Mucosa of descending colon (tissue), 3 donors: ENCODE measurements at places on chromosomes 1 and 21. TPM values are rescaled to one million over a fixed set of nuclear protein-coding genes. Genes with fewer than 3 reads are reported as not detected.

DNA sequence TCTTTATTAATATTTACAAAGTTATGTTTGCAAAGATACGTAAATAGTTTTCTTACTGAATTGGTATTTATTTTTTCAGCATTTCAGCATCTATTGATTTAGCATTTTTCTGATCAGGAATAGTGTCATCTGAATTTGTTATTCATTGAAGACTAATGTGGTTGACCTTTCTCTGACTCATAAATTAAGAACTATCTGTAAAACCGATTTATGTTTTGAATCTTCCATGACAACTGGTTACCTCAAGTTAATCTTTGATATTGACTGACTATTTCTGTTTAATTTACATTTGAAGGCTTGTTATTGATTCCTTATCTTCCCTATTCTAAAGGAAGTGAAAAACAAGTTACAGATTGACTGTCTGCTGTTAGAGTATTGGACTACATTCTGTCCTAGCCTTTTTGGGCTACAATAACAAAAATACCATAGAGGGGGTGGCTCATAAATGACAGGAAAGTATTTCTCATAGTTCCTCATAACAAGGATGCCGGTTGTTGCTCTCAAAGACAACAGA is 1131.4 kb downstream of the PLA2G4A start:
- no peak for DNase-seq

Gene TEDDM1
- not detected for total RNA-seq

DNA sequence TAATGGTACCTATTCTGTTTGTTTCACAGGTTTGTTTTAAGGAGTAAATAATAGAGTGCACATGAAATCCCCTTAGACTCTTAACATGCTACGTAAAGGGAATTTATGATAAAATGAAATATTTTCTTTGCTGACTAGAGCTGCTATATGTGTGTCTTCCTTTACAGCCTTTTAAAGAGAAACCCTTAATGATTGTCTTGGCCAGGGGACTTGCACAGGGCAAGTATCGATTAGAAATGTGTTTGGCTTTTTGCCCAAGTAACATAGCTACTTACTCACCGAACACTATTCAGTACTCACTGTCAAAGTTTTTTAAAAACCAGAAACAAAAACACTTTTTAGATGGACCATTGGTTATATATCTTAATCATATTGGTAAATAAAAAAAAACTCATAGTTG is 71.3 kb upstream of the KIAA1614 start:
- DNase-seq, result no peak

Gene CD1D
- 7.5 TPM for total RNA-seq

- DNase-seq, result no peak
Measured at GRCh38 chr1:178238722-178239510, 145.0 kb downstream of the RASAL2 start.

DNA sequence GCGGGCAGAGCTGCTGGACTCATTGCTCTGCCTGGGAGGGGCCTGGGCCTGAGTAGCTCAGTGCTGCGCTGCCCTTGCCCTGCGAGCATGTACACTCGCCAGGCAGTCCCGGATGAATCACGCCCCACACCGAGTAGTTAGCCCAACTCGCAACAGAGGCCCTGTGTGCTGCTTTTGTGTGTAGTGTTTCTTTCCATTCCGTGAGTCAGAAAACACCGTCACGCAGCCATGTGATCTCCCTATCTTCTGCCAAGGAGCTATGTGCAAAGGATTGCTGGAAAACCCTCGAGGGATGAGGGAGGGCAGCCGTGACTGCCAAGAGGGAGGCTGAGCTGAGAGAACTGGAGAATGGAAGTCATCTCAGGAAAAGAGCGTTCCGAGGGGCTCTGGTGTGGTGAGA is 37.3 kb downstream of the NENF start:
- peak; percentile 71 for DNase-seq

DNA sequence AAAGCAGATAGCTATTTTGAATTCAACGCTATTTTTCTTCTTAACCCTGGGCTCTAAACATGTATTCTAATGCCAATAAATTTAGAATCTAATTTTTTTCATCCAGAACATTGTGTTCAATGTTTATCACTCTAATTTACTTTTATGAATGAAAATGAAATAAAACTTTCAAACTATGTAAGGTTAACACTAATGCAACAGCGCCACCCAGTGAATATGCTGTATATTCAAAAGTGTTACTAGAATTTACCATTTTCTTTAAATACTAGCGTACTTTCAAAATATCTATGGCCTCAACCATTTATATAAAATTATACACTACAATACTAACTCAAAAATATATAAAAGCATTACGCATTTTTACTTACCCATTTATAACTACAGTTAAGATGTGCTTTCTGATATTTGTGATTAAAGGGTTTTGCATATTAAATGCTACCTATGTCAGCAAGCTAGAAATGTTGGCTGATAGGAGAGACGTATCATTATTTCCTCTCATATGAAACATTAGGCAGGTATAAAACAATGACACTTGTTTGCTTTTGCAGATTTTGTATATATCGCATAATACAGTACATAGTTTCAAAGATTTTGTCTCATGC is 5.9 kb upstream of the NUF2 start:
- DNase-seq, result no peak

DNA sequence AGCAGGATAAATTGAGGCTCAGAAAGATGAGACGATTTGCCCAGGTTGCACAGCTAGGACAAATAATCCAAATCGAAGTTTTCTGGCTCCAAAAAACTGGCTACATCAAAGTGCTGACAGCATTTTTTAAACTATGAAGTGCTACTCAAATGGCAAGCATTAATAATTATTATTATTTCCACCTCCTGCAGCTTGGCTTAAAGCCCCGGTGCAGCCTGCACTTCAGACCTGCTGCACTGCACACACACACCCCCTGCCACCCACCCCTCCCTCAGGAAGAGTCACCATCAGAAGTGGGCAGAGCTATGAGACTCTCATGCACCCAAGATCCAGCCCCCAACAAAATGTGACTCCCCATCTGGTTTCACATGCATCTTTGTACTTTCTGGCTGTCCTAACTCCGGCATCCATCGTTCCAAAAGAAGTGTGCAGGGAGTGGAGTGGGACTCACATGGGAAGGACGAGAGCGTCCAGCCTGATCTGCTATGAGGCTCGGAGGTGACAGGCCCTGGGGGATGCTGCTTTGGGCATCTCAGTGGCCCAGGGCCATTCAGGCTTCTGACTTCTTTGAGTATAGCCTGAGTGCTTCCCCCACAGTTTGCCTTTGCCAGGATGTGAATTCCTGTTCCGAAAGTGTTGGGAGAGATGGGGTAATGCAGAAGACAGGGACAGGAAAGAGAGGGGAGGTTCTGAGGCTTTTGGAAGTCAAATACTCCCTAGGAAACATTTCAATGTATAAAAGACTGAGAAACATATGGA is 65.0 kb upstream of the FAM20B start:
- DNase-seq, result no peak

- DNase-seq, result no peak
Measured at GRCh38 chr1:171754353-171754705, 12.5 kb upstream of the VAMP4 start.

DNA sequence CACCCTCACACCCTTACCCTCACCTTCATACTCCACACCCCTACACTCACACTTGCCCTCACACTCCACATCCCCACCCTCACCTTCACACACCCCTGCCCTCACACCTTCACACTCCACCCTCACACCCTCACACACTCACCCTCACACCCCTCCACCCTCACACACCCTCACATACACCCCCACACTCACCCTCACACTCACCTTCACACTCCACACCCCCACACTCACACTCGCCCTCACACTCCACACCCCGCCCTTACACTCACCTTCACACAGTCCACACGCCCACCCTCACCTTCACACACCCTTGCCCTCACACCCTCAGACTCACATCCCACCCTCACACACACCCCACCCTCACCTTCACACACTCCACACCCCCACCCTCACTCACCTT is 43.6 kb upstream of the EDN2 start:
- DNase-seq, result no peak

Gene PTGFR
- 1.7 TPM for total RNA-seq

Gene TNNT2
- 0.28 TPM for total RNA-seq

Gene TNFRSF4
- 1.2 TPM for total RNA-seq

DNA sequence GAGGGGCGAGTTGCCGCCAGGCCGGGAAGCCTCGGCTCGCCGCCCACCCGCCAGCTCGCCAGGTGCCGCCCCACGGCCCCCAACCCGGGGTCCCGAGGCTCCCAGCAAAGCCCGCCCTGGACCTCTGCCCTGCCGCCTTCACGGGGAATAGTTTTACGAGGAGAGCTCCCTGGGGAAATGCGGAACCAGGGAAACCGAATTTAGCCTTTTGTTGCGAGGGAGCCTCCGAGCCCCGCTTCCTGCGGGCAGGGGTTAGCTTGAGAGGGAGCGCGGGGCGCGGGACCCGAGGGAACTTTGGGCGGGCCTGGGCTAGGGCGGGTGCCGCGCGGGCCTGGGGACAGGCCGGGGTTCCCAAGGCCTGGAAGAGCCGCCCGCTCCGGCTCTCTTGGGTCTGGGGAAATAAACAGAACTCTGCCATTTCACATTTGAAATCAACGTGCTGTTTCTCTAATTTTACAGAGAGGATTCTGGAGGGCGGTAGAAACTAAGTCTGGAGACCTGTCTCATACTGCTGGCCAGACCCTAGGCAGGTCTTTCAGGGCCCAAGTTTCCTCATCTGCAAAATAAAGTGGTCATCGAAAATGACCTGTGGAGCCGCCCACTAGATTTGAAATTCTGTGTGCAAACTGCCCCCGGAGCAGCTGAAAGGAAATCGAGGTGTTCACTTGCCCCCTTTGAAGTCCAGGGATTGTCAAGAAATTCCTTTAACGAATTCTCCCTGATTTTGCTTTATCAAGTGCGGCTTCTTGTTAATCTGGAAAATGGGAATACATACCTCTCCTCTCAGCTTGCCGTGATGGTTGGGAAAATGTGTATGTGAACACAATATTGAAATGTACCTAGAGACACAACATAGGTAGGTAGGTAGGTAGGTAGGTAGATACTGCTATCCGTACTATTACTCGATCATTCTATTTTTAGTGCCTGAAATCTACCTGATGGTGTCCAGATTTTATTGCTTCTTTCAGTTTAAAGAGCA is 749 bp upstream of the GLUL start:
- no peak for DNase-seq

DNA sequence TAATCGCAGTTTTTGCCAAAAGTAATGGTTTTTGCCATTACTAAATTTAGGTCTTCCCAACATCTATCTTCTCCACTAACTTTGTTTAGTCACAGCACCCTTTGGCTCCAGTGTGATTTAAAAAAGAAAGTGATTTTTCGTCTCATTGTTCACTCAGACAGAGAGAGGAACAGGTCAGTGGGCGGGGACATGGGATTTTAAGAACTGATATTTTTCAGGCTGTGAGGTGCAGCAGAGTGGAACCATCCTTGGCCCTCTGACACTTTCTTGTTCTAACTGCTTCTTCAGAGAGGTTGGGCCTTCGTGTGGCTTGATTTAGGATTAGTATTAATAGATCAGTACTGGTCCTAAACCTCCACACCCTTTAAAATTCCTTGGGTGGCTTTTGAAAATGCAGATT is 38.8 kb downstream of the CASQ2 start:
- DNase-seq, result no peak

Gene DYNLT5
- total RNA-seq, result 1.9 TPM

GRCh38 chr1:106952776-106953175 is 103.7 kb upstream of the PRMT6 start:
- no peak for DNase-seq

DNA sequence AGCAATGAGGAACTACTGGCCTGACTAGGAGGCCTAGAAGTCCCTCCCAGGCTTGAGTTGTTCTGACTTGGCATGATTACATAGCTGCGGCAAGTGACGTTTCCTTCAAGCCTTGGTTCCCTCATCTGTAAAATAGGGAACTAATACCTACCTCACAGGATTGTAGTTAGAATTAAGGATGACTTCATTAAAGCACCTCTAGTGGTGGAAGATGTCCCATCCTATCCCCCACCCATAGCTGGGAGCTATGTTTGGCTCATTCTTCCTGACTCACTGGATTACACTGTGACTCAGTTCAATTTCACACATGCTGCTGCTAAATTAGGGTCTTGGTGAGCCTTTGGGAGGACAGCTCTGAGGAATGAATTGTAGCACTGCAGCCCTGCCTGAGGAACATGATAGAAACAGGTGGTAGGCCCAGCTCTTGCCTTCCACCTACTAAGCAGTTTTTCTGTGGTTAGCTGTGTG is 6.0 kb upstream of the SHISA4 start:
- no peak for DNase-seq

- DNase-seq, result peak; percentile 95
Measured at GRCh38 chr1:248838357-248839167, 538 bp downstream of the ZNF672 start.

Gene PPM1J
- total RNA-seq, result 0.92 TPM

- peak; percentile 50 for DNase-seq
Measured at GRCh38 chr1:143720087-143721023, 251.4 kb downstream of the FAM72C start.

Gene BGLAP
- total RNA-seq, result 2.4 TPM

GRCh38 chr1:211710566-211711314 is 35.3 kb upstream of the NEK2 start:
- DNase-seq, result no peak

Gene RRAGC
- 32.5 TPM for total RNA-seq

Gene HCN3
- 10.3 TPM for total RNA-seq

- no peak for DNase-seq
Measured at GRCh38 chr1:150905301-150905700, 18.4 kb downstream of the CTXND2 start.

GRCh38 chr21:32947736-32948135 is 78.0 kb upstream of the OLIG2 start:
- DNase-seq, result no peak

Gene MTOR
- 50.5 TPM for total RNA-seq

DNA sequence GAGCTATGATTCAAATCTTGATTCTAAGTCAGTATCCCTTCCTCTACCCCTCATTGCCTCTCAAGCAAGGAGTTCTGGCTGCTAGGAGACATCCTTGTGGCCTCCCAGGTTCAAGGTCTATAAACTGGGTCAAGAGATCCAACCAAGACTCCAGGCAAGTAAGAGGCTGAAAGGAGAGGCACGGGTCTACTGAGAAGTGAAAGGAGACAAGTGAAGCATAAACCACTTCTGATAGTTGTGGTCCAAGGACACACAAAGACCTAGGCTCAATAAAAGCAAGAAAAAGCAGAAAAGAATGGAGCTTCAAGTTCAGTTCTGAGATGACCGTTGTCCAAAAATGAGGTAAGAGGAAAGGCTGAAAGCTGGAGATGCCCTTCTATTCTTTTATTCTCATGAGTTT is 17.8 kb upstream of the PPP2R5A start:
- no peak for DNase-seq

GRCh38 chr1:219050822-219051125 is 122.9 kb upstream of the LYPLAL1 start:
- no peak for DNase-seq

Gene RGS1
- 8.9 TPM for total RNA-seq

DNA sequence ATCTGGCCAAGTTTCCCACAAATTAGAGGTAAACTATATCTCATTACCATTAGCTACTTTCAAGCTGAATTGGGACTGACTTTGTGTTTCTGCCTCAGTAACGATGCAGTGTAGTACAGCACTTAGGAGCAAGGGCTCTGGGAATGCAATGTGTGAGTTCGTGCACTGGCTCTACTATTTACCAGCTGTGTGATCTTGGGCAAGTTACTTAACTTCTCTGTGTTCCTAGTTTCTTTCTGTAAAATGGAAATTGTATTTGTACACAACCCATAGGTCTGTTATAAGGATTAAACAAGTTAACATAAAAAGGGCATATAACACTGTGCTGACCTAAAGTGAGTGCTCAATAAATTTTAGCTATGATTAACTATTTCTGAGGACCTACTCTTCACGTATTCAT is 65.0 kb upstream of the CSF1 start:
- DNase-seq, result no peak

Gene ANKRD34A
- 0.14 TPM for total RNA-seq

Gene ARHGEF16
- 101 TPM for total RNA-seq
